ENCODE measurements at places on chromosomes 2 and 18.

- DNase-seq: no peak
Measured at GRCh38 chr2:219510512-219511135, 3.7 kb upstream of the ASIC4 start.

GRCh38 chr2:54013996-54014395, 43.2 kb upstream of the PSME4 start:
- DNase-seq: no peak

GRCh38 chr18:48821251-48821590, 129.5 kb downstream of the SMAD7 start:
- DNase-seq: no peak

GRCh38 chr2:47109007-47109375, 46.1 kb downstream of the STPG4 start:
- DNase-seq: no peak

- no peak for DNase-seq
Measured at GRCh38 chr2:74019516-74019915, 34.8 kb downstream of the TET3 start.

DNA sequence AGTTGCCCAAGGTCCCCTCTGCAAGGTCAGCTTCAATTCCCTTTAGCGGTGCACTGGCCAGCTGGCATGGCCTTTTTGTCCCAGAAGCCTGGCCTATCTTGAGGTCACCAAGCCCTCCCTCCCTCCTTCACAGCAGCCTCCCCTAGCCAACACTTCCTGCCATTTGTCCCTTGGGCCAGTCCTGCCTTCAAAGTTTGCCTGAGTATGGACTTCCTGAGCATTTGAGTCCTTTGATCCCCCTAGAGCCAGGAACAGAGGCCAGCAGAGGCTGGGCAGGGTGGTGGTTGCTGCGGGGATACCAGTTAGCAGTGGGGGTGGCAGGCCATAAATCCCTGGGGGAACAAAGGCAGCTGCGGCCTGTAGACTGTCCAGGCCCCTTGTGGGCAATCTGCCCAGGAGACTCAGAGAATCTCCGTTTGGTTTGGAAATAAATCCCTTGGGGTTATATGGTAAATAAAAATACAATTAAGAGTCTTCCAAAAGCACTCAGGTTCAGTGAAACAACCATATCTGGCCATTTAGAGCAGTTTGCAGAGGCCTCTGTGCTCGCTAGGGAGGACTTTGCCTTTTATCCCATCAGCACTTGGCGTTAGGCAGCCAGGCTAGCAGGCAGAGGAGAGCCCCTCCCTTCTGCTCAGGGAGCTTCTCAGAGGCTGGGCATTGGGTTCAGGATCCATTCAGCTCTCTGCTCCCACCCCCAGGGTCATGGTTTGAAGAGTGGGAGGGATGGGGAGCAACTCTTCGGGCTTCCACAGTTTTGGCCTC, 3.1 kb upstream of the HES6 start:
- no peak for DNase-seq

- no peak for DNase-seq
Measured at GRCh38 chr2:75807992-75808391, 97.3 kb upstream of the GCFC2 start.

- no peak for DNase-seq
Measured at GRCh38 chr2:120398051-120398995, 52.4 kb downstream of the INHBB start.

- no peak for DNase-seq
Measured at GRCh38 chr2:203819434-203820133, 48.0 kb upstream of the CTLA4 start.

Data from esophagus squamous epithelium (tissue), 5 donors.